ENCODE measurements at places on chromosomes 5 and 9. TPM values are rescaled to one million over a fixed set of nuclear protein-coding genes. Genes with fewer than 3 reads are reported as not detected.
A peak's percentile ranks its signal among the peaks of the same experiment; 100 is the strongest.

PCDHGA9 gene
- 0.87 TPM for total RNA-seq

GRCh38 chr5:135308245-135308644 lies 90.8 kb downstream of the MACROH2A1 start:
- DNase-seq, result peak; percentile 25

JAK2 gene
- 3.7 TPM for total RNA-seq

GRCh38 chr5:37552161-37552560 lies 173.0 kb downstream of the WDR70 start:
- no peak for DNase-seq

PCDHGB2 gene
- 1.3 TPM for total RNA-seq

- no peak for DNase-seq
Observed at GRCh38 chr9:113795811-113796392, 80.2 kb upstream of the ZNF618 start.

- DNase-seq, result peak; percentile 56
Observed at GRCh38 chr9:33263131-33264002, 1.1 kb downstream of the BAG1 start.

OGN gene
- total RNA-seq, result not detected

GABRA6 gene
- total RNA-seq, result under 0.01 TPM

GRCh38 chr5:35416217-35416988 lies 186.1 kb upstream of the PRLR start:
- no peak for DNase-seq

Data from lung microvascular endothelial cell (primary cell).